ENCODE measurements at places on chromosomes 3 and 15.

GRCh38 chr15:24899367-24899766, 55.4 kb upstream of the SNRPN start:
- no peak for DNase-seq

GRCh38 chr3:191628571-191628970, 167.6 kb downstream of the PYDC2 start:
- DNase-seq: no peak

GRCh38 chr3:124837065-124837464, 50.1 kb downstream of the ITGB5 start:
- DNase-seq: no peak

GRCh38 chr3:177688152-177688551, 490.9 kb upstream of the TBL1XR1 start:
- no peak for DNase-seq

DNA sequence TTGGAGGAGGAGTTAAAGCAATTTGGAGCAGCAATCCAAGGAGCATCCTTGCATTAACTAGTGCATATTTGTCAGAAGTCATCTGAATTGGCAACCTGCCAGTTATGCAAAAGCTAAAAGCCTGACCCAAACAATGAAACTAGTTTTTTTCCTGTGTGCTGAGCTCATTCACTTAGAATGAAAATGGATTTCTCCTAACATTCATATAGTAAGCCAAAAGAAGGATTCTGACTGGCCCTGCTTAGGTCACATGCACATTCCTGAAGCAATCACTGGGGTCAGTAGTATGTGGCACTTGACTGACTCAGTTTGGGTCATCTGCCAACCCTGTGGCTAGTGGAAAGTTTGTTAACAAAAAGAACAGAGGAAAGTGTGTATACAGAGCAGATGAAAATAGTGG, 30.5 kb downstream of the OXSM start:
- DNase-seq: no peak
